ENCODE measurements at places on chromosomes 5 and 9.

DNA sequence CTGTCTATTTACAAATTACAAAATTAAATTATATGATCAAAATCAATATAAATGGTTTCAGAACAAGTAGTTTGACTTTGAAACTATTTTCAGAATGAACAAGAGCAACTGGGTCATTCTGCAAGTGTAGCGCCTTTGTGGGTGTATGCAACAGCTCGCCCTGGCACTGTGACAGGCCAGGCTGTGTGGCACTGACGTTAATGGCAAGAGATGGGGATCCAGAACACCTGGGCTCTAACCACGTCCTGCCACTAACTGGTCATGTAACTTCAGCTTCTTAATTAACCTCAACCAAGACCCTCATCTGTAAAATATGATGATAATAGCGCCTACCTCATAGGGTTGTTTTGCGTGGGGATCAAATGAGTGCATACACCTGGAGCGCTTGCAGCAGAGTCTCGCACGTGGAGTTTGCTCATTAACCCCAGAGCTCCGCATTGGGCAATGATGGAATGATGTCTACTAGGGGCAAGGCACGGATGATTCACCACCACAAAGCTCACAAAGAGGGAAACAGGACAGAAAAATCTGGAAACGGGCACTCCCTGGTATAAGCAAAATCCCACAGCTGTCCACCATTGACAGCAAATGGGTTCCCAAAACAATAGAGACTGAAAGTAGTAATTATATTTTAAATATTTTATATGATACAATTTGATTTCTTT, 639.4 kb downstream of the SEMA5A start:
- peak; percentile 32 for DNase-seq

- DNase-seq = no peak
Measured at GRCh38 chr5:72346398-72346797, 26.2 kb downstream of the PTCD2 start.

DNA sequence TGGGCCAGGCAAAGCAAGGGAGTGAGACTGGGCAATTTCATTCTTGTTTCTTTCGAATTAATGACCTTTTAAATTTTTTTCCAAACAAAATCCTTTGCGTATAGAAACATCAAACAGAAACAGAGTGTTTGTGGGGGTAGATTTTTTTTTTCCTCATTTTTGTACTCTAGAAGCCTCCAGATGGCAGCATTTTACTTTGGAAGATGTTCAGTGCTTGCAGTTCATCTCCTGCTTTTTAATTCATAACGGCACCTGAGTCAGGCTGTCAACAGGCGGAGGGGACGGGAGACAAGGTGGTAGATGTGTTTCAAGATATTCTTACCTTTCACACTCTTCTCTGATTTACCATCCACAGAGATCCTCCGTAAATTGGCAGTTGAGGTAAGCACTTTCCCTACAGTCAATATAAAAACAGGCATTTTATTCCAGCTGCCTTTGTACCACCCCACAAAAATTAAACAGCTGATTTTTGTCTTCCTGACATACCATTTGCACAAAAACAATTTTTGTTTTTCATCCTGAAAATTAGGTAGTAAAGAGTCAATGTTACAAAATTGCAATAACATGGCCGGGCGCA, 99.5 kb upstream of the FBXL17 start:
- DNase-seq = peak; percentile 20

- no peak for DNase-seq
Measured at GRCh38 chr5:152717393-152717792, 312.3 kb upstream of the NMUR2 start.

GRCh38 chr9:120441426-120442307, 138.3 kb downstream of the CDK5RAP2 start:
- peak; percentile 81 for DNase-seq

GRCh38 chr9:131204285-131204684, 72.0 kb downstream of the FAM78A start:
- DNase-seq = no peak

GRCh38 chr5:117943541-117943940, 1044.8 kb downstream of the DTWD2 start:
- DNase-seq = no peak

- DNase-seq = no peak
Measured at GRCh38 chr5:65833780-65834179, 92.6 kb upstream of the ERBIN start.

DNA sequence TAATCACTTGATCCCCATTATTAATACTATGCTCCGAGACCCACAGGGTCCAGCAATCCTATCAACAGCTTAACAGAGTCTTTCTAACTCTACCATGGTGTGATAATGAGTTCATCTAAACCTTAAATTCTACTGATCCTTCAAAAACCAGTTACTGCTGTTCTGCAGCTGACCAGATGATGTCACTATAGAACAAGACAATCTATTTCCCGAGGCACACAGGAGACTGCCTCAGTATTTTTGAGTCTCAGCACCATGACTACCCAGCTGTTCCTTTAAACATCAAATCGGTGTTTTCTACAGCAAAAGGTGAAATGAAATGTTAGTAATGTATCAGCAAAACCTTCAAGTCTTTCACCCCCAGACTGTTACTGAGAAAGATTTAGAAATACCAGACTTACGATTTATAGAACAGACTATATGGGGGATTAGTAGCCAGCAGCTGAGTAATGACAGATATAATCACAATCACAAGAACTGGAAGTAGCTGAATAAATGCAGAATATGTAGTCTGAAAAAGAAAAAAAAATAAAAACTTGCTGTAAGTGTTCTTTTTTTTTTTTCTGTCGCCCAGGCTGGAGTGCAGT, 16.9 kb downstream of the DNAJC18 start:
- DNase-seq = peak; percentile 76

- no peak for DNase-seq
Measured at GRCh38 chr5:1008451-1009358, at the start of gene NKD2. NKD2 (plus strand) TSS chr5:1008802; CDS start chr5:1009058, 256 bp downstream.

- no peak for DNase-seq
Measured at GRCh38 chr9:98859941-98860340, 52.5 kb downstream of the GALNT12 start.

- peak; percentile 42 for DNase-seq
Measured at GRCh38 chr5:151154931-151155774, 2.4 kb downstream of the ANXA6 start.

GRCh38 chr5:130624805-130625204, 540.3 kb downstream of the HINT1 start:
- DNase-seq = no peak

DNA sequence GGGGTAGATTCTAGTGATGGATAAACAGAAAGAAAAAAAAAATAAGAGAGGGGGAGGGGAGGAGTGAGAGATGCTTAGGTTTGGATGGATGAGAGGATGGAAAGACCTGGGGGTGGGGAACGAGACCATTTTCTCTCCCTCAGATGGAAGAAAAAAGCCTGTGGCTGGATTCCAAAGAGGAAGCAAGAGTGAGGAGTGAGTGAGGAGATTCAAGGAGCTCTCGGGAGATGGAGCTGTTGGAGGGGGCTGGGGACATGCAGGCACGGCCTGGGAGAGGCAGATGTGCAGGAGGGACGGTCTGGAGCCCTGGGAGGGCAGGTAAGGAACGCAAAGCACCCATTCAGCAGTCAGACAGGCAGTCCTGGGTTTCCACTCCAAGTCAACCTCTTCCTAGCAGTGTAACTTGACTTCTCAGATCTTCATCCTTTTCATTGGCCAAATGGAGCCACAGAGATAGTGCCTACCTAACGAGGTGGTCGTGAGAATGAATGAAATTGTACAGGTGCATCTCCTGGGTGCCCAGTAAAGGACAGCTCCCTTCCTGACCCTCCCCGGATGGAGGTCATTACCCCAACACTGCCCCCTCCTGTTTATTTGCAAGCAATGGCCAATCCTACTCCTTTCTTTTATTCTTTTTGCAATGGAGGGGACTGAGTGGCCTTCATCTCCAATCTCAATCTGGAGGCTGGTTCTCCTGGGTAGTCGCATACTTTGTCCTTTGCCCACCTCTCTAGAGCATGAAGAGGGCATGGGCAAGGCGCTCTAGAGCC, 52.2 kb downstream of the PCDH1 start:
- no peak for DNase-seq

DNA sequence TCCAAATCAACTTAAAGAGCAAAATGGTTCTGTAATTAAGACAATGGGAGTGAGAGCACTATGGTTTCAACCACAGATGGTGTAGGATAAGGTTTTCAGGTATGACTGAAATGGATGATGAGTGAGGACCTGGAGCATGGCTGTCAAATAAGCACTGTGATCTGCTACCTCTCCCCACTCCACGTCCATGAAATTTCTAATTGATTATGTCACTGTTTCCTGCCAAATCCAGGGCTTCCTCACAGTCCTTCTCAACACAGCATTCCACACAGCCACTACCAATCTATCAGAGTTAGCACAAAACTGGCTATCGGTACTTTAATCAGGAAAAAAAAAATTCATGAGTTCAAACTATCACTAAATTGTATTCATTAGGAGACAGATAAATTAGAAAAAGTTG, 420.4 kb upstream of the WWC1 start:
- DNase-seq = peak; percentile 58

DNA sequence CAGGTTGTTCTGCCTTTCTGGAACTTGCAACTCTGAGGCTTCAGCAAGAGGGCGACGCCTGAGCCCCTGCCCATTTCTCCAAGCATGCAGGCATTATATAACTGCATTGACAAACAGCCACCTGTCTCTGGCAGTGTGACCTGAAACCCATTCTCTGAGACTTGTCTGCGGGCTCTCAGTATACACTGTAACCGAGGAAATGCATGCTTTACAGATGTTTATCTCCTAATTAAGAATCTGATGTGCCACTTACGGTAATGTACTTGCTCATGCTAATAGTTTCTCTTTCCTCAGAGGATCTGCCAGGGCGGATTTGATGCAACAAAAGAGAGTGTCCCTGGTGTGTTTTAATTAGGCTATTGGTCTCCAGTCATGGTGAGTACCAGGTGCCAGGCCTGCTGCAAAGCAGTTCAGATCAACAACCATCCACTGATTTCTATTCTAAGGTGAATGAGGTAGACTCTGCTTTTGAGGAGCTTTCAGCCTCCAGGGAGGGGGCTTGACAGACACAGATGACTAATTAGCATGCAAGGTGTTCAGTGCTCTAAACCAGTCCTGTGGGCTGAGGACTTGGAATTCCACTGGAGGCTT, 593.7 kb upstream of the KLF4 start:
- no peak for DNase-seq

- DNase-seq = peak; percentile 96
Measured at GRCh38 chr9:78314953-78315870, 18.3 kb downstream of the PSAT1 start.

- no peak for DNase-seq
Measured at GRCh38 chr9:70058569-70059116, 15.0 kb downstream of the MAMDC2 start.

GRCh38 chr9:85443190-85443598, 298.6 kb downstream of the AGTPBP1 start:
- no peak for DNase-seq

- peak; percentile 50 for DNase-seq
Measured at GRCh38 chr9:129586685-129587084, 34.2 kb downstream of the C9orf50 start.

DNA sequence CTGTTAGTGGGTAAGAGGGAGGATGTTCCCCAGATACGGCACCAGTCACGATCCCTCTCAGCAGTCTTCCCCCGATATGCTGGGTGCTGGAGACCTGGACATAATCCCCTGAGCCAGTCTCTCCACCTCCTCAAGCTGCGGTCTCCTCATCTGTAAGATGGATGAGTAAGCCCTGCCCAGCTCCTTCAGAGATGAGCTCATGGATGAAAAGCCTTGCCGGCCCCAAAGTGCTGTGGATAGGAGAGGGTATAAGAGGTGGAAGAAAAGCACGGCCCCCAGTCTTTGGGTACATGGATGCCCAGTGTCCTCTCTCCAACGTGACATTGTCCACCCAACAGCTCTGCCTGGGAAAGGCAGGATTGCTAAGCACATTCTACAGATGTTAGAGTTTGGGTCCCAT, 4.5 kb downstream of the CAMK2A start:
- DNase-seq = no peak

DNA sequence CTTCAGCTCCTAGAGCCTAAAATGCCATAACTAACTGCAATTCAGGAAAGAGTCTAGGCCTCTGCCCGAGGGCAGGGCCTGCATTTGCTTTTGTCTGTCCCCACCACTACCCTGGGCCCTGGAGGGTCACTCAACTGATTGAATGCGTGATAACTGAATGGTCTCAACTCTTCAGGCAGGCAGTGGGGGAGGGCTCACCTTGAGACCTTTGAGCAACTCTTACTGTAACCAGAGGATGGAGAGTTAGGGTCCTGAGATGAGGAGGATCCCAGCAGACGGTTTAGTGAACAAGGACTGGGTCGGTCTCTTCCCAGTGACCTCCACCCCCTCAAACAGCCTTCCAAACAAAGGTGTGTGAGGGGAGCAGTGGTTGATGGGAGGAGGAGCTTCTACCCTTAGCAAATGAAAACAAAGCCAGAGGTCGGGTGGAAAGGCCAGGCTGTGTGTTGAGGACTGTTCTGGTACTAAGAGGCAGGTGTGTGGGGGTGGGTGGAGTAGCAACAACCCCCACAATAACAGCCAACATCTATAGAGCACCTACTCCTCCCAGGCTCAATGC, 59.4 kb downstream of the CXXC5 start:
- no peak for DNase-seq

DNA sequence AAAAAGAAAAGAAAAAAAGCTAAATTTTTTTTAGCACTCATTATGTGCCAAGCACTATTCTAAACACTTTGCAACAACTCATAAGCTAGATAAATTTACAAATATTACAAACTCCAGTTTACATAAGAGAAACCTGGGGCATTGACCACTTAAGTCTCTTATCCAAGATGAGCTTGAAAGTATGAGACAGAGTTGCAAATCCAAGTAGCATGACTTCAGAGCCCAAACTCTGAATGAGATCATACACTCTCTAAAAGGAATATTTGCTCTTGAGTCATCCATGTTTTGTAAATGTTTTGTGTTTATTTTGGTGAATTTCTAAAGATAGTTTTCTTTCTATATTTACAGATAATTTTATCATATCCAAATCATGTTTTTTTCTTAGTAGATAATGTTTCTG, 4.0 kb upstream of the SHOC1 start:
- DNase-seq = peak; percentile 54

GRCh38 chr9:121858788-121859187, 207.4 kb downstream of the DAB2IP start:
- DNase-seq = no peak

DNA sequence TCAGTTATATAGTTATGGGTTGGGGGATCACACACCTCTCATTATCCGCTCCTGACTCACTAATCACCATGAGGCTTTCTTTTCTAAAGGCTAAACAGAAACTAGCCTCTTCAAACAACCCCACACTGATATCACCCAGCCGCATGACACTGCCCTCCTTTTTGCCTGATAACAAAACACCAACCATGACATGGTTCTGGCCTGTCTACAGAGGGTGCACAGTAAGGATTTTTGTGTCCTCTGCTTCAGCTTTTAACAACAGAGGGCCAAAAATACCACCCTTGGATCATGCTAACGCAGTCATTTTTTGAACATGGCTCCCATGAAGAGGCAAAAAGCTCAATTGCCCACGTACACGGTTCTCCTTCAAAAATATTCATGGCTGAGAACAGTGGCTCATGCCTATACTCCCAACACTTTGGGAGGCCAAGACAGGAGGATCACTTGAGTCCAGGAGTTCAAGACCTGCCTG, 4.0 kb downstream of the CMBL start:
- DNase-seq = no peak

GRCh38 chr9:19498015-19498414, 89.2 kb downstream of the ACER2 start:
- peak; percentile 58 for DNase-seq
